ENCODE measurements at places on chromosomes 13 and 19.
A peak's percentile ranks its signal among the peaks of the same experiment; 100 is the strongest.

DNA sequence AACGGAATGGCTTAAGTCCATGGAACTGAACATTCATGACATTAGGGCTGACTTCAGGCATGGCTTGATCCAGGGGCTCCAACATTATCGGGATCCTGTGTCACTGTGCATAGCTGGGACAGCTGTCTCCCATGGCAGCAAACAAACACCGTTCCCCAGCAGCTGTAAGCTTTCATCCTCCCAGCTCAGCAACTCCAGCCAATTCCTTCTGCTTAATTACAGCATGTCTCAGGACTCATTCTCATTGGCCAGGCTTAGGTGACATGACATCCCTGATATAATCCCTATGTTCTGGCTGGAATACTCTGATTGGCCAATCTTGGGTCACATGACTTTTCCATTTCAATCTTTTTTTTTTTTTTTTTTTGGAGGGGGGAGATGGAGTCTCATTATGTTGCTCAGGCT lies 10.9 kb upstream of the TLE5 start:
- no peak for DNase-seq

- DNase-seq, result peak; percentile 34
Observed at GRCh38 chr19:55605637-55606470, at the start of gene ZNF865. ZNF865 (plus strand) TSS chr19:55605647; CDS start chr19:55613619, 7,972 bp downstream.

DNA sequence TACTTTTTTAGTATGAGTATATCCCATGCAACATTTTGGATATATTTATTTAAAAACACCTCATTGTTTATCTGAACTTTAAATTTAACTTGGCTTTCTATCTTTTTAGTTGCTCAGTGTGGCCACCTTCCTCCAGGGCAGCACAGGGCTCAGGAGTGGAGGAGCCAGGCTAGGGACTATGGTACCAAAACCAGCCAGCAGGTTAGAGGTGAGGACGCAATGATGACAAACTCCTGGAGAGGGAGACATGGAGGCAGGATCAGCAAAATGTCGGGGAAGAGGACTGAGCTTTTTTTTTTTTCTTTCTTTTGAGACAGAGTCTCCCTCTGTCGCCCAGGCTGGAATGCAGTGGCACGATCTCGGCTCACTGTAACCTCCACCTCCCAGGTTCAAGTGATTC lies 29.6 kb upstream of the CALM3 start:
- DNase-seq, result no peak

GRCh38 chr13:72029981-72030380 lies 163.0 kb upstream of the DACH1 start:
- no peak for DNase-seq

- no peak for DNase-seq
Observed at GRCh38 chr19:4310247-4311121, 6.1 kb downstream of the FSD1 start.

DNA sequence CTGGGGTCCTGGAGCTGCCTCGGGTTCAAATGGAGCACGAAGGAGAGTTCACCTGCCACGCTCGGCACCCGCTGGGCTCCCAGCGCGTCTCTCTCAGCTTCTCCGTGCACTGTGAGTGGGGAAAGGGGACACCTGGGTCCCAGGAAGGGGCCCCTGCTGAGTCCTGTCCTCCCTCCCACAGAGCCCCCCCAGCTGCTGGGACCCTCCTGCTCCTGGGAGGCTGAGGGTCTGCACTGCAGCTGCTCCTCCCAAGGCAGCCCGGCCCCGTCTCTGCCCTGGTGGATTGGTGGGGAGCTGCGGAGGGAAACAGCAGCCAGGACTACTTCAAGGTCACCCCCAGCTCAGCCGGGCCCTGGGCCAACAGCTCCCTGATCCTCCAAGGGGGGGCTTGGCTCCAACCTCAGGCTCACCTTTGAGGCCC lies 11.0 kb upstream of the SIGLEC11 start:
- no peak for DNase-seq

DNA sequence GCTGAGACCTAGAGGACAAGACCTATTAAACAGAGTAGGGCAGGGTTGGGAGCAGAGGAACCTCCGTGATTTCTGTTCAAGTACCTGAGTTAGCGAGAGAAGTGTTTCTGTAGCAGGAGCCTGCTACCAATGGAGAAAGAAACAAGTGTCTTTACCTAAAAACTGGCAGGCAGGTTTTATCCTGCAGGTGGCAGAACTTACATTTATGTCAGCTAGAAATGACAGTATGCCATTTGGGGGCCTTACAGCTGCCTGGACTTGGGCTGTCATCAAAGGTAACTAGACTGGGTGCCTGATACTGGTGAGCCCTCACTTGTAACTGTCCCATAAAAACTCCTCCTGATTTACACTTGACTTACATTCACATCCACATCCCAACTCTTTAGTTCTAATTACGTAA lies 185.3 kb upstream of the MIR17HG start:
- DNase-seq, result no peak

GRCh38 chr13:41471785-41472184 lies 14.4 kb downstream of the RGCC start:
- DNase-seq, result no peak

GRCh38 chr13:99922631-99923404 lies 48.7 kb downstream of the ZIC5 start:
- DNase-seq, result no peak

DNA sequence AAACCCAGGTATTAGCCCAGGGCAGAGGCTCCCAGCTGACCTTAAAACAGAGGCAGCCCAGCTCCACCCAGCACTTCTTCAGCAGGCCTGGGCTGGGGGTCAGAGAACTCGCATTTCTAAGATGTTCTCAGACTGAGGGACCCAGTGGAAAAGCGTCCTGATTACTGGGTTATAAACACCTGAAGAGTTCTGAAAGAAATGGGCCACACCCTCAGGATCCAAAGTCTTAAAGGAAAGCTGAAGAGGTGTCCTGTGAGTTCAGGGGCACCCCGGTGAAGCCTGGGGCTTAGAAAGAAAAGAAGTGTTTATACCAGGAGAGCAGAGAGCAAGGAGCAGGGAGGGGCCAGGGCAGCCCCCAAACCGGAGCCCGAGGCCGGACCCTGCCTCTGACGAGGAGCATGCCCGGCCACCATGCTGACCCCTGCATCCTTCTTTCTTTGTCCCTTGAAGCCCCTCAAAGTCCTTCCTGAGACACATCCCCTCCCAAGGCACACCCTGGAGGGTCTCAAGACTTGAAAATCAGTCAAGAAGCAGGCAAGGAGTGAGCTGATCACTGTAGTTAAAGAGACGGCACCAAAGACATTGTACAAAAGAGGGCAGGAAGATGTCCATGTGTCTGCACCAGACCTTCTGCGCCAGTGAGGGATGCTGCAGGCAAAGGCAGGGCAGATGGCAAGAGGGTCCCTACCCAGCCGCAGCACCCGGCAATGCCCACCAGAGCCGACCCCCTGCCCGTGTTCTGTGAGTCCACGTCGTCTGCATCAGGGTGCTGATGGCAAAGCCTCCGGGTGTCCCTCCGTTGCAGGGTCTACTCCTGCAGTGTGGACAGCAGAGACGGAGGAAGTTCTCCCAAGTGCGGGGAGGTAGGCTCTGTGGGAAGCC lies 10.6 kb upstream of the RAB20 start:
- no peak for DNase-seq

GRCh38 chr13:25353344-25353743 lies 18.4 kb upstream of the ATP8A2 start:
- no peak for DNase-seq

DNA sequence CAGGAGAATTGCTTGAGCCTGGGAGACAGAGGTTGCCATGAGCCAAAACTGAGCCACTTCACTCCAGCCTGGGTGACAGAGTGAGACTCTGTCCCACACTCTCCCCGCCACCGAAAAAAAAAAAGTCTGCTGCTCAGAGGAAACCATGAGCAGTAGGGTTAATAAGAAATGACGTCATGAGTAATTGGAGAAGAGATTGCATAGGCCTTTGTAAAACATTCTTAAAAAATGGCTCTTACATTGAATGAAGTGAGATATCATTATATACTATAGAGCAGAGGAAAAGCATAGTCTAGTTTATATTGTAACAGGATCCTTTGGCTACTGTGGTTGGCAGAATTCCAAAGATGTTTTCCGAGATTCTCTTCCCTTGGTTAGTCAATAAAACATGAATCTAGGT lies 228.2 kb downstream of the PCDH20 start:
- DNase-seq, result no peak

GRCh38 chr13:105410602-105411001 lies 1124.9 kb downstream of the EFNB2 start:
- DNase-seq, result no peak

DNA sequence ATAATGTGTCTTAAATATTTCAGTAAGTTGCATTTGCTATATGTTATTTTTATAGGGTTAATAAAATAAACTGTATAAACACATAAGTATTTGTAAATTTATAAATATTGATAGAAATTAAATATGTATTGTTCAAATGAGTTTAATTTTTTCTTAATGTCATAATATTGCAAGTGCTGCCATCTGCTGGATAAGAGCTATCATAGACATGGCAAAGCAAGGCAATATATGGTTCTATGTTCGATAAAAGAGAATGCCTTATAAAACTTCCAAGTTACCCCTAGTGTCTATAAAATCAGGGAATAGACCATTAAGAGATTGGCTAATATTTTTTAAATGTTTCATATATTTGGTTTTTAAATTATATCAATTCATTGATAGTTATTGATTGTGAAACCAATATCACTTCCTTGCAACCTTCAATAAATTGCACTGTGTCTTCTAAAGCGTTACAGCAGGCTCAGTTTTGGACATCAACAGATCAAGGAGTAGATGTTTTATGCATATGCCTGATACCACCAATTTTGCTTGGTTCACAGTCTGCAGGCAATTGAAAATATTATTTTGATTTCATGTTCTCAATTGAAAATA lies 29.0 kb upstream of the SLITRK6 start:
- DNase-seq, result no peak

DNA sequence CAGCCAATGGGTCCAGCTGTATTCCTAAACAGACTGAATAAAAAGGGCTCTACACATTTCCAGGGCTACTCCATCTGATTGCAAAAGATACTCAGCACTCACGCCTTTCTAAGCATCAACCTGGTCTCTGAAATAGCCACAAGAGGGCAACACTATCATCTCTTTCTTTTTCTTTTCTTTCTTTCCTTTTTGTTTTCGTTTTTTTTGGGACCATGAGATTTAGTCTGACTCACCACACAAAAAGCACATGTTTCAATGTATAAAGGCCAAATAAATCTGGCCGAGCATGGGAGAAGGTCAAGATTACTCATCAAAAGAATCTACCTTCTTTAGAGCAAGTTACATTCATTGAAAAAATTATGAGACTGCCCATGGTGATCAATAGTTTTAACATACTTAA lies 805.6 kb upstream of the ARGLU1 start:
- no peak for DNase-seq

GRCh38 chr19:19535311-19536191 lies 2.5 kb upstream of the CILP2 start:
- no peak for DNase-seq

DNA sequence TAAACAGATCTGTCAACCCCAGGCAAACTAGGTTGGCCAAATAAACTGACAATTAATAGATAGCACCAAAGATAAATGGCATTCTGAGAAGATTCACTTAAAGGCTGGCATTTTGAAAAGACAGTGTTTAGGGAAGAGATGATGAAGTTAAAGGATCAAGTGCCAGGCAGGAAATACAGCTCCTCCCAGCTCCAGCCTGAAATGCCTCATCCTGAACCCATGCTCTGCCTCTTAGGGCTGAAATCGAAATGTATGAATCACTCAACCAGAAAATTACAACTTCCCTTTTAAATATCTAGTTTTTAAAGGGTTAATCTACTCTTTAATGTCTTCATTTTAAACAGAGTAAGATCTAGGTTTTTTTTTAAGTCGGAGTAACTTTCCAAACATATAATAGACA lies 171.2 kb upstream of the UBL3 start:
- no peak for DNase-seq
